Neuronal stem cell (in vitro differentiated cells): ENCODE measurements at places on chromosomes 7 and 10.

DNA sequence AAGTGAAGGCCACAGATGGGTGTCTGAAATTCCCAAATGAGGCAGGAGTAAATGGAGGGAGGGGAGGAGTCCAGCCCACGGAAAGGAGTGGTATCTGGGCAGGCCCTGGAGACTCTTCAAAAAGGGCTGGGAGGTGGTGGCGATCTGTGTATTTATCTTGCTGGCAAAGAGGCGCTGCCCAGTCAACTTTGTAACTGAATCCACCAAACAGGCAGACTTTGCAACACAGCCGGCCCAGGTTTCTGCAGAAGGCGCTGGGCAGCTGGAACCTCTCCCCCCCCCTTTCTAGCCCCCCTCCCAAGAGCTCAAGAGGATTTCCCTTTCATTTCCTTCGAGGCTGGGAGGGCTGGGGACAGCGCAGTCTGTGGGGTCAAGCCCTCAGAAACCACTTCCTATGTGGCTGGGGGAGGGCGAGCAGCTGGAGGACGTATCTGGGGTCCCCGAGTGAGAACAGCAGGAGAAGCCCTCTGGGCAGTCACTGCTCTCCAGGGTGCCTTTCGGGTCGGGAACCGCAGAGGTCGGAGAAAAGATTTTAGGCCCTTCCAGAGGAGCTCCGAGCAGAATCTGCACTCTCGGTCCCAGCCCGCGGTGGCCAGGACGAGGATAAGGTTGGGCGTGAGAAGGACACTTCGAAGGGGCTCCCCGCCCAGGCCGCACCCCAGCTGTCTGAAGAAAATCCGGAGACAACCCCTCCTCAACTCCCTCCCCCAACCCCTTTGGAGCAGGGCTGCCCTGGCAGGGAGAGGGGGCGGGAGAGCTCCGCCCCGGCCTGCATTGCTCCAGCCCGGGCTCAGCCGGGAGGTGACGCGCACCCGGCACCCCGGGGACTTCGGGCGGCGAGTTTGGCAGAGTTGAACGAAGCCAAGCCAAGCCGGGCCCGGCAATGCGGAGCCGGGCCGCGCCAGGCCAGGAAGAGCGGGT lies 965 bp downstream of the ZCCHC24 start:
- peak; percentile 46 for DNase-seq

- DNase-seq, result no peak
These were observed 6.4 kb upstream of the FIGNL1 start for GRCh38 chr7:50456371-50457123.

DNA sequence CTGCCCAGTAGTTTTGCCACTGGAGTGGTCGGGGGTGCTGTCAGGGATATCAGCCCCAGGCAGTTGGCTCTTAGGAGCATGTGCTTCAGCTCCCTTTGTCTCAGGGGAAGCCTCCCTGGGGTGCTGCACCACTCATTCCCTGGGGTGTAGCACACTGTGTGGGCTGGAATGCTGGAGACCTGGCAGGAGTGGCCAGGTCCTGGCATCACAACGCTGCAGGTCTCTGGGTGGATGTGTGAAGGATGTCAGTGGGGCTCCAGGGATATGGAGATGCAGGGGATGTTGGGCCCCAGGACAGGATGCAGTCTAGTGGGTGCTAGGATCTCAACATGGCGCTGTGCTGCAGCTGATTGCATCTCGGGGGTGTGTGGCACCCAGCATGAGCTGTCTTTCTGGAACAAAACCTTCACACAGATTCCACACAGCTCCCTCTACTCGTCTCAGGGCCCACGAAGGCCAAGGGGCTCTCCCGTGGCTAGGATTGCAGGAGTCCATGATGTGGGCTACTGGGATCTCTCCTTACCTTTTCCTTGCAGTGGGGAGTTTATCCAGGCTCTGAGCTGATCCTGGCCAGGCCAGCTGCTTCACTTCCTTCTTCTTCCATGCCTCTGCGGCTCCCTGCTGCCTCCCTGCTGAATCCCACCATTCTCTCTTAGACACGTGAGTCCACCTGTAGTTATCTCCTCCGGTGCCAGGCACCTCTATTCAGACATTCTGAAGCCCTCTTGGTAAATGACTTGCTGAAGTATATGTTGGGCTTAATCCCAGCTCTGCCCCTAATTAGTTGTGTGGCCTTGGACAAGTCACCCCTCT lies 295.1 kb downstream of the RPS24 start:
- no peak for DNase-seq

GRCh38 chr10:73086816-73087215 lies 9.8 kb downstream of the P4HA1 start:
- no peak for DNase-seq

DNA sequence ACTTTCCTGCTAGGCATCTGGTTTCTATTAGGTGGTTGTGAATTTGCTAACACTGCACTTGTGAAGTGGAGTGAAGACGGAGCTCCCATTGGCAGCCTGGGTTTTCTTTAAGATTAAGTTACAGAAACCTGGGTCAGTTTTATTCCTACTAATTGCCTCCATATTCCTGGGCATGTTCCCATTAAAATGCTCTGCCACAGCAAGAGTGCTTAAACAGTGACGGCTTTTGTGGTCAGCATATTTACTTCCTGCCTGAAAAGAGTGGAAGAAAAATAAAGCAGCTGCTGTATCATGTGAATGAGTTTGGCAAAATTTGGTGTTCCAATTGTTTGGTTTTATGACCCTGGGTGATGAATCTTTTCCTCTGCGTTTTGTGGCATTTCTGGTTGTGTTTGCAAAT lies 96.9 kb upstream of the PLXDC2 start:
- DNase-seq, result no peak

- no peak for DNase-seq
These were observed 463.9 kb downstream of the PARD3 start for GRCh38 chr10:34351161-34351560.

DNA sequence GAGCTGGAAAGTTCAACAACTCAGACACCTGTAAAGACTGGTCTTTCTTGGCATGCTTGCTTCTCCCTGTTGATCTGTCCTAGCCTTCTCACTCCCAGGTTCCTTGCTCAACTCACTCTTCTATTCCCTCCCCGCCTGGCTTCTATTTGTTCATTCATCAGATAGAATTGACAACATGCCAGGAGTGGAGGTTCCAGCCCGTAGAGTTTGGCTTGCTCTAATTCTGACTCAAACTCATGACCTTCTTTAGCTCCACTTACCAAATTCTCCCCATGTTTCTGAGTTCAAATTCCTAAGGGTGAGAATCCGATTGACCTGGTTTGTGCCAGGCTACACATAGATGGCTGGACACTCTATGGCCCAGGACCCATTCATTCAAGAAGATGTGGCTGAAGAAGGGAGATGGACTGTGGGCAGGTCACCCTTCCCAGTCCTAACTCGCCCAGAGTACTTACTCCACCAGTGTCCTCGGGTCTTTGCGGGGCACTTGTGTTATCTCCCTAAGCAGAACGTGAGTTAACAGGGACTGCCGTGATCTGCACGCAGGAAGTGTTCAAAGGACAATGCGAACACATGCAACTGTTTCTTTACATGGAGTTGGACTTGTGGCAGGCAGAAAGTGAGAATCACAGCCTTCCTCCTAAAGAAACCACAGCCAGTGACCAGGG lies 4.0 kb upstream of the TMEM236 start:
- no peak for DNase-seq

GRCh38 chr10:59720377-59720776 lies 10.7 kb upstream of the SLC16A9 start:
- DNase-seq, result no peak

GRCh38 chr10:84511709-84512285 lies 183.4 kb downstream of the CCSER2 start:
- no peak for DNase-seq

GRCh38 chr10:51405580-51406351 lies 293.6 kb downstream of the CSTF2T start:
- peak; percentile 41 for DNase-seq

- DNase-seq, result no peak
These were observed 68.3 kb downstream of the PRKAG2 start for GRCh38 chr7:151808400-151809145.

DNA sequence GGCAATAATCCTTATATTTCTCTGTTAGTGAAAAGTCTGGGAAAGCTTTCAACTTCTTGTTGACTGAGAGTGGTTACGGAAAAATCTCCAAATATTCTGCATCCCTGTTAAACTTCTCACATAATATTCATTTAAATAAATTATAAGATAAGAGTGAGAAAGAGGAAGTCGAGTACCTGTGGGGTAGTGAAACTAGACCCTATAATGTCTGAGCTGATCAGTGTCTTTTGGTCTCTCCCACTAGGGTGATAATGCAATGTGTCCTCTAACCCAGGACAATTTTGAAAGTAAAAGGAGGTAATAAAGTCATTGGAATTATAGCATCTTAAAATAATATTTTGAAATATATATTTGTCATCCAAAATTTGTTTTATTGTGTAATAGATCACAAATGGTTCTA lies 2.1 kb upstream of the AGR3 start:
- DNase-seq, result no peak

- DNase-seq, result no peak
These were observed 82.9 kb downstream of the SEMA3D start for GRCh38 chr7:85103962-85104361.

DNA sequence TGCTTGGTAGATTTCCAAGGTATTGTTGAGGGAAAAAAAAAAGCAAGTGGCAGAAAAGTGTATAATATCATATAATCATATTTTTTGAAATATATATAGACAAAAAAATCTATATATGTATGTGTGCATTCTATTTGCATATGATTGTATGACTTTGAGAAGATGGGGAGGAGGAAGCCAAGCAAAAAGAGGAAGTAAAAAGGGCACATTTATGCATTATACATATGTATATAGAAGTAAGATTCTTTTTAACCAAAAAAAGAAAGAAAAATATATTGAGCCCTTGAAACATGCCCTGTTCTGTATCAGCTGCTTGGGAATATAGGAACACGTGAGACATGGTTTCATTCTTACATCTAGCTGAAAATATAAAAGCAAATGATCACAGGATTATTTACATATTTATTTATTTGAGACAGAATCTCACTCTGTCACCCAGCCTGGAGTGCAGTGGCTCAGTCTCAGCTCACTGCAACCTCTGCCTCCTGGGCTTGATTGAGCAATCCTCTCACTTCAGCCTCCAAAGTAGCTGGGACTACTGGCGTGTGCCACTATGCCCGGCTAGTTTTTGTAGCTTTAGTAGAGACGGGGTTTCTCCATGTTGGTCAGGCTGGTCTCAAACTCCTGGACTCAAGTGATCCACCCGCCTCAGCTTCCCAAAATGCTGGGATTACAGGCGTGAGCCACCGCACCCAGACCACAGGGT lies 18.0 kb upstream of the SLF2 start:
- no peak for DNase-seq

DNA sequence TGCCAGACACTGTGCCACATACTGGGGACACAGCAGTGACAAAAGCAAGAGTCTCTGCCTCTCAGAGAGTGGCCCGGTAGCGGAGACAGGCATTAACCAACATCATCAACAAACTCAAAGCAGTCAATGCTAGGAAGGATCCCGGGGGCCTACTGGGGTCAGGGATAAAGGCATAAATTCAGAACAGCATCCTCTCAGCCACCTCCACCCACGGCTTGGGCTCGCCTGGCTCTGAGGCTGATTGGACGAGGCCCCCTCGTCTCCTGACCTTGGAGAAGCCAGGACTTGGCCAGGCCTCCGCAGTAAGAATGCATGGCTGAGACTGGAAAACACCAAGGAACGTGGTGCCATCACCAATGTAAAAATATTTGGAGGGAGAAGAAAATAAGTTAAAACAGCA lies 102.1 kb downstream of the ARHGAP22 start:
- no peak for DNase-seq

GRCh38 chr10:101014230-101014884 lies 14.7 kb downstream of the LZTS2 start:
- DNase-seq, result no peak

DNA sequence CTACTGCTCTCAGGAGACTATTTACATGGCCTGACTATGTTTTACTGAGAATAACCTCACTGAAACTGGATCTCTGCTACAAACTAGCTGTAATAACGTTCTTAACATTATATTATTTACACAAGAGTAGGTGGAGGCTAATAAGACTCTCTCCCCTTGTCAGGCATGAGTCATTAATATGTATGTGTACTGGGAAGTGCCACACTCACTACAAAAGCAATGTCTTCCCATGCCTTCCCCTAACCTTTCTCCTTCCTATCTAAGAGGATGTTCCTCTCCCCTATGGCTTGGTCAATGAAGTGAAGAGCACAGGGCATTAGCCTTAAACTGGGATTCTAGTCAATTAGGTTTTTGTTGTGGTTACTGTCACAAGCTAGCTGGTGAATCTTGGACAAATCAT lies 147.9 kb downstream of the DGKB start:
- DNase-seq, result no peak

GRCh38 chr7:94422136-94422535 lies 27.4 kb downstream of the COL1A2 start:
- no peak for DNase-seq

- no peak for DNase-seq
These were observed 435.2 kb upstream of the LRGUK start for GRCh38 chr7:133691727-133692610.

DNA sequence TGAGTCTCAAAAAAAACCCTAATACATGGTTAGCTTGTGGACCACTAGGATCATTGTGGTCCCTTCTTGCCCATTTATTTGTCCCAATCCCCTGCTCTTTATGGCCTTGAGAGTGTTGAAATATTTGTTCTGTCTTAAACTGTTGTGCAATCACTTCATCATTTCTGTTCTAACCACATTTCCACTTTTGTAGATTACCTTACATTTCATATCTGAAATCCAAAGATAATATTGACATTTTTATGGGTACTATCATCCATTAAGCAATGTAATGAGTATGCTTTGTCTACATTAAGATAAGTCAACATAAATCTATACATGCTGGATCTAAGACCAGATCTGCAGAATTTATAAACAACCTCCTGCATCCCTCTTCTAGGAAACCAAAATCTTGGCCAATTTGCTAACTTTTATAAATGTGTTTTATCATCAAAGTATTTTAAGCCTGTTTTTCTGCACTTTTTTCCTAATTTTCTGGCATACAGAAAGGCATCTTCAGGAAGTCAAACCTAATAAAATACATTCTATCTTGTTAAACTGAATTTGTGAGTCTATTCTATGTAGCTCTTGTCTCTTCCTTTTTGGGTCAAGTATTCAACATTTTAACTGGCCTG lies 359.4 kb upstream of the CELF2 start:
- DNase-seq, result no peak

- DNase-seq, result peak; percentile 83
These were observed 270.1 kb downstream of the PTPRN2 start for GRCh38 chr7:158317238-158318205.

DNA sequence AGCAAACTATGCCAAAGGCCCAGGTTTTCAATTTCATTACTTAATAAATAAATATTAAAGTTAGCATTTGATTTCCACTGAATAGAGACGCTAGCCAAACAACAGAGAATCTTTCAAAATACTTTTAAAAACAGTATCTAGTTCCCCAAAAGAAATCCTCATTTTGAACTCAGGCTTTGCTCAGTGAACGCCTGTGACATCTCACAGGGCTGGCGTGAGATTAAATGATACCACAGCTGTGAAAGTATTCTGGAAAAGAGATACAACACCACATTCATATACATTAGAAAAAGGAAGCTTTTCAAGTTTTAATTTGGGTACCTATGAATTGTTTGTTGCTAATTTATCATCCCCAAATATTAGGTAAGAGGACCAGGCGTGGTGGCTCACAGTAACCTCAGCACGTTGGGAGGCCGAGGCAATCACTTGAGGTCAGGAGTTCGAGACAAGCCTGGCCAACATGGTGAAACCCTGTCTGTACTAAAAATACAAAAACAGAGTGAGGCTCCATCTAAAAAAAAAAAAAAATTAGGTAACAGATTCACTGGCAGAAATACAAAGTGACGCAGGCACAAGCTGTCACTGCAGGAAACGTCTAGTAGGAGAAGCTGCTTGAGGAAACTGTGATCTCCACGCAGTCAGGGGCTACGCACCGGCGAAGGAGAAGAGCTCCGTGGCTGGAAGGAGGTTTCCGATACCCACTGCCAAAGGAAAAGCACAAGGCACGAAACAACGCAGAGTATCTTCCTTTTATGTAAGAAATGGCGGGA lies 50.0 kb downstream of the AMZ1 start:
- no peak for DNase-seq
